ENCODE measurements at places on chromosomes 3 and 15.

DNA sequence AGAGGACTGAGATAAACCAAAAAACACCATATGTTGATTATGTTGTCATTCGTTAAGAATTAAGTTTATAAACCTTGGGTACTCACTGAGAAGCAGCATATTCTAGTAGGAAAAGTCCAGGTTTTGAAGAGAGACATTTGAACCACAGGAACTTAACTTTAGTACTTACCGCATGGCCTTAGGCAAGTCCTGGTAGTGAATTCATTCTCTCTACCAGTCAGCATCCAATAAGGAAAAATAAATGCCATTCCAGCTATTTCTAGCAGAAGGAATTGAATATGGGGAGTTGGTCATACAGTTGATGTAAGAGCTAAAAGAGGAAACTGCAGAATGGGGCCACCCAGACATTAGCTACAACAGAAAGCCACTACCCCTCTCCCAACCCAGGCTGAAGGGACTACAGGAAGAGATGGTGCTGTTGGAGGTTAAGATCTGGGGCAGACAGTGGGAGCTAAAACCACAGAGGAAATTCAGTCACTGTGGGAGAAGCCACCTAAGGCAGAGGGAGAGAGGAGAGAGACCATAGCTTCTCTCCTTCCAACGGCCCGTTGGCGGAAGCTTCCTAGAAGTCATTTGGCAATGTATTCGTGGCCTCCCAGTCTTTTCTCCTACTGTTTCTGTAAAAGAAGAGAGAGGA lies 133.8 kb upstream of the RARB start:
- no peak for DNase-seq

DNA sequence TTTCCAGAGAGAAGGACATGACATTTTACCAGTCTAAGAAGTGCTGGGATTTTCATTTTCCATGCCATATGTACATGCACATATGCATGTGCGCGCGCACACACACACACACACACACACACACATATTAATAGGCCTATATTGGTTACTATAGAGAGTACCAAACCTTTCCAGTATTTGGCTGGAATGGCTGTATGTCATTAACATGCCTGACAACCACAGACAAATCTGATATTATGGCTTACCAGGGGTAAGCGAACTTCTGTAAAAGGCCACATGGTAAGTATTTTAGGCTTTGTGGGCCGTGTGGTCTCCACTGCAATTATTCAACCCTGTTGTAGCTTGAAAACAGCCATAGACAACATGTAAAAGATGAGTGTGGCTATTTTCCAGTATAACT lies 97.2 kb upstream of the TSPAN3 start:
- no peak for DNase-seq

DNA sequence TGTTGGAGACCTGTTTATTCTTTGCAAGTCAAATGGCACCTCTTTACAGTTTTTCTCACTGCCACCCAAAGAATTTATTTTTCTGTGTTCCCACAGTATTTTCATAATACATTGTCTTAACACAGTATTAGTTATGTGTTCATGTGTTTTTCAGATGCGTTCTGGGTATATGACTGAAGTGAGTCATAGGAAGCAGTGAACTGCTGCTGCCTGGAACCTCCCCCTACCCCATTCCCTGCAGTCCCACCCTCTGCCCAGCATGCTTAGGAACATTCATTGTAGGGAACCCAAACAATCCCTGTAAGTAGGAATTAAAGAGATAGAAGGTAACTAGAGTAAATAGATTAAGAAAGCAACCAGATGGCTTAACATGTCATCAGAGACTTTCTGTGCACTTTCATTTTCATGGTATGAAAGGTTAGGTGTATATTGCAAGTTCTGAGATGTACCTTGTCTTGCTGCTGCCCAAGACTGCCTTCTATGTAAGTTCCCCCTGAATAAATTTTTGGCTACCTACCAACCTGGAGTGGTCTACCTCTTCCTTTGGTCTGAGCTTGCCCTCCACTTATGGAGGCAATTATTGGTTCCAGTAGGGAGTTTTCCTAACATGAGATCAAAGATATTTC lies 21.9 kb upstream of the SQOR start:
- DNase-seq, result no peak

GRCh38 chr3:36705015-36705414 lies 59.3 kb downstream of the DCLK3 start:
- no peak for DNase-seq

DNA sequence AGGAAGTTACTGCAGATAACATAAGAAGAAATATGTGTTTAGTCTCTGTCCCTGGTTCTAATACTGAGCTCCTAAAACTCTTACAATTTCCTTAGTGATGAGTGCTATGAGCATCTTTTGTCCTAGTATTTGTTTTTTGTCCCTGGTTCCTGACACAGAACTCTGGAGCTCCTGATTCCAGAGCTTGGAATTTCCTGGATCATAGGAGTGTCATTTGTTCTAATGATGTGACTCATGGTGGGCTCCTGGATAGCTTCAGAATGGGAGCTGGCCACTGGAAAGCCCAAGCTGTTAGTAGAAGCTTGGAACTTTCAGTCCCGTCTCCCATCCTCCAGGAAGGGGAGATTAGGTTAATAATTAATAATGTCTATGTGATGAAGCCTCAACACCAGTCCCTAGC lies 98.2 kb downstream of the CNTN6 start:
- no peak for DNase-seq

GRCh38 chr3:4752201-4753072 lies 226.8 kb upstream of the BHLHE40 start:
- peak; percentile 34 for DNase-seq

DNA sequence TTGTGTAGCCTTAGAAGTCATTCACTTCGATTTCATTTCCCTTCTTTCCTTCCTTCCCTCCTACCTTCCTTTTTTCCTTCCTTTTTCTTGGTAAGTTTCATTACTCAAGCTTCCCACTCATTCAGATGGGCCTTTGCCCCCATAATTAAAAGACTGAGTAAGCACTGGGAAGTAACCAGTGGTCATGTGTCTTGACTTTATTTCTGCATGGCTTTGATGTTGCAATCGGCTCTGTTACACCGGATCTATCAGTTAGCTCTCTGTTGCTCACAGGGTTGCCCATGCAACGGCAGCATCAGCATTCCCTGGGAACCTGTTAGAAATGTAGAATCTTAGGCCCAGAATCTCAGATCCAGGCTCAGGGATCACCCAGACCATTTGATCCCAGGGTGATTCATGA lies 25.6 kb upstream of the LARS2 start:
- peak; percentile 22 for DNase-seq

Data from CD14-positive monocyte (primary cell).